ENCODE measurements at places on chromosomes 12 and 14.

DNA sequence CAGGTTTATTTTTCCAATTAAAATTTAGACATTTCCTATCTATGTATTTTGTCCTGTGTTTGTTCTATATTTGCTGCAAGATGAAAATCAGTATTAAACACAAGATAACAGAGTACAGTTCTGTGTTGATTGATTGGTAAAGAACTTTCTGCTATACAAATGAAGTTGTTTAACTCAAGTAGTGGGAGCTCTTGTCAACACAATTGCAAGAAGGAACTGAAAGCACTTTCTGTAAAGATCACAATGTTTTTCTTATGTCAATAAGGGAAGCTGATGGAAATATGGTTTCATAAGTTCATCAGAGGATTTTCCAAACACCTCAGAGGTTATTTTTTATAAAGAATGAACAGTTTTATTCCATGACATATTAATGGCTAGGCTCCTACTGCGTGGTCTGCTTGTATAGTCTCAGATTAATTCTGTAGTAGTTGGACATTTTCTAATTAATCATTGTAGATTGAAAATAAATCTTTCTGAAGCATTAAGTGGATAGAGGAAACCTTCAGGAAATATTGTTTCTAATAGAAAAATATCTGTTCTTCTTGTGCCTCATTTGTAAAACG, 379.5 kb downstream of the LRFN5 start:
- DNase-seq = no peak

- DNase-seq = no peak
These were observed 272.1 kb upstream of the SEL1L start for GRCh38 chr14:81805785-81806184.

- DNase-seq = no peak
These were observed 51.7 kb downstream of the PPFIBP1 start for GRCh38 chr12:27575762-27576118.

- no peak for DNase-seq
These were observed 84.9 kb upstream of the ADAMTS20 start for GRCh38 chr12:43636725-43637463.

DNA sequence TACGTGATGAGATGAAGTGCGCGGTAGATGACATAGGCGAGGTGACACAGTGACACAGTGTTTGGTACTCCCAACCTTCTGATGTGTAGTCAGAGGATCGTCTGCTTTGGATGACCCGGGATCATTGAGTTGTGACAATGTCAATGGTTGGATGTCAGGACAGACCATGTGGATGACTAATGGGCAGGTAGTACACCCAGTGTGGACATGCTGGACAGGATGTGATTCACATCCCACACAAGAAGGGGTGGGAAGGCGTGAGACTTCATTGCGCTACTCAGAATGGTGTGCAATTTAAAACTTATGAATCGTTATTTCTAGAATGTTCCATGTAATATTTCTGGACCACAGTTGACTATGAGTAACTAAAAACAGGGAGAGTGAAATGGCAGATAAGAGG, 23.8 kb downstream of the MAP3K9 start:
- no peak for DNase-seq

GRCh38 chr14:99177886-99178835, 93.8 kb downstream of the BCL11B start:
- no peak for DNase-seq

Measured in stimulated activated CD8-positive, alpha-beta memory T cell treated with anti-CD3 and anti-CD28 coated beads, Interleukin-4, amount 100 ng/mL, for 4 hours (primary cell).